ENCODE measurements at places on chromosomes 2 and 18.
A peak's percentile ranks its signal among the peaks of the same experiment; 100 is the strongest.

DNA sequence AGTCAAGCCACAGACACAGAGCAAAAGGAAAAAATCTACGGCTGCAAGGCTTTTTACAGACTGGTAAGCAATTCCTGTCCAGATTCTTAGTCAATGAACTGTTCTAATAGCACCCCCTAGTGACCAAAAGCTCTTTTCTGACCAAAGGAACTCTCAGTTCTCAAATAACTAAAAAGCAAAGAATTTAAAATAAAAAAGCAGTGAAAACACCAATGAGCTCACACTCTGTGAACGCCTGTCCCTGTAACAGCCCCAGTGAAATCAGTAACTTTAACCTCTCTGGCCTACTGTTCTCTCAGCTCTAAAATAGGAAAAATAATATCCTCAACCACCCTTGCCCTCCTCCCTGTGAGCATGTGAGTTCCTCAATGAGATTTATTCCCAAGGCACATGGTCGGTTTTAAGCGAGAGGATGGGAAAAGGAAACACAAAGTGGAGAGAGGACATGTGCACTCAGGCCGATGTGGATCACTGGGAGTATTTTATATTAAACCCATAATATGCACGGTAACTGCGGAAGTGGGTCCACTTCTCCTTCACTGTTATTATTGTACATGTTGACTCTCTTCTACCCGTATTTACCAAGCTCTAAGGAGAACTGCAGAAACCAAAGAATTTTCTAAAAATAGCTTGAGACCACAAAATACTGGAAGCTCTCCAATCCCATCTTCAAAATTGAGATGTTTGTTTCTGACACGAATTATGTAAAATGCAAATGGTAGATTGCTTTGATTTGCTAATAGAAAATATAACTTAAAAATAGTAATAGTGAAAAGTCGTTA lies 128.5 kb downstream of the STK39 start:
- DNase-seq, result no peak

- DNase-seq, result no peak
Measured at GRCh38 chr2:888211-888801, 62.3 kb upstream of the SNTG2 start.

DNA sequence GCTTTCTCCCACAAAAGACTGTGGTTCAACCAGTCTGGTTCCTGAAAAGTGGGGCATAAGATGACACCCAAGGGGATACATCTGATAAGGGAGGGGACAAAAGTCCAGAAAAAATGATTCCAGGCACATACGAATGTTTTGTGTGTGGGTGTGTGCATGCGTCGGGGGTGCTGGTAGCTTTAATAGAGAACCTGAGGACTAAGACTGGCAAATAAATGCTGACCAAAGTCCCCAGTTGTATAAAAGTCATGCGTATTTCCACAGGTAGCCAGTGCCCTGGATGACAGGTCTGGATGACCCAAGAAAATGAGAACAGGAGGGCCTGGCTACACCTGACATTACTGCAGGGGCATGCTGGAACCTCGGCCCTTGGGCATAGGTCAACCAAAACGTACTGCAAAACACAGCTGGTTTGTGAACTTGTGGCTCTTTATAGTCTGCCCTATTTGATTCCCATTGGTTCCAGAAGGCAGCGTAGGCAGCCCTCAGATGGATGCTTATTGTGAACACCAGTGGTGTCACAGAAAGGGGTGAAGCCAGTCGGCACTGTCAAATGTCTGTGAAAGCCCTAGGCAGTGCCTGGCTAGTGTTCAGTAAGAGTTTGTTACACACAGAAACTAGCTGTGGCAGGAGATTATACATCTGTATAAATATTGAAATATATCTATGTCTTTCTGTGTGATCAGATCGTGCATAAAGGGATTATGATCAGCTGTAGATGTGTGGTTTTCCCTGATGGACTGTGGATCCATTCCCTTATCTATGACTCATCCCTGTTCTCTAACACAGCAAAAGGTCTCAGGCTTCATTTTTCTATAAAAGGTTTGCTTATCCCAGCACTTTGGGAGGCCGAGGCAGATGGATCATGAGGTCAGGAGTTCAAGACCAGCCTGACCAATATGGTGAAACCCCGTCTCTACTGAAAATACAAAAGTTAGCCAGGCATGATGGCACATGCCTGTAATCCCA lies 58.3 kb downstream of the INSIG2 start:
- no peak for DNase-seq

DNA sequence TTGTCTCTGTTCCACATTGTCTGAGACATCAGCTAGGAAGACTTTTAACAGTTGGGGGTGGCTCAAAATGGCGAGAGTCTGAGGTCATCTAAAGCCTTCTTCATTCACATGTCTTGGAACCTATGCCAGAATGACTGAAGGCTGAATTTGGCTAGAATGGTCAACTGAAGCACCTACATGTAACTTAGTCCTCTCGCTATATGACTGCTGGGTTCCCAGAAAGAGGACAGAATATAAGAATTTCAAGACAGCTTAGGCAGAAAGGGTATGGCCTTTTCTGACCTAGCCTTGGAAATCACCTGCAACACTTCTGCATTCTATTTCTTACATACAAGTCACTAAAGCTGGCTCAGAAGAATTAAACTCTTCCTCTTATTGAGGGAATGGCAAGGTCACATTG lies 75.6 kb upstream of the OTX1 start:
- no peak for DNase-seq

DNA sequence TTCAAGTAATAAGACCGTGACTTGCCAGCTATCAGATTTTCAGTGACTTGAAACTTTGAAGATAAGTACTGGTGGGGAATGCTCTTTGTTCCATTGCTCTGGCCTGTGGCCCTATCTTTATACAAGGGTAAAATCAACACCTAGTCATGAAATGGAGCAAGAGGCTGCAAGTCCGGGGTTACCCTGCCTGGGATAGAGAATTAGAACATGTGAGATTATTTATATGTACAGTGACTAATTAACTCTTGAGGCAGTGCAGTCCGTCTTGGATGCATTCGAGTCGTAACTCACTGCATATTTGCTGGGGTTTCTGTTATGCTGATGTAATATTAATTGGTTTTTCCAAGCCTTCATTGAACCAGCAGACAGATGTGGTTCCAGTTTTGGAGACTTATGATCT lies 105.8 kb upstream of the LYPD6 start:
- no peak for DNase-seq

- no peak for DNase-seq
Measured at GRCh38 chr2:108268001-108268400, 20.7 kb upstream of the SULT1C2 start.

DNA sequence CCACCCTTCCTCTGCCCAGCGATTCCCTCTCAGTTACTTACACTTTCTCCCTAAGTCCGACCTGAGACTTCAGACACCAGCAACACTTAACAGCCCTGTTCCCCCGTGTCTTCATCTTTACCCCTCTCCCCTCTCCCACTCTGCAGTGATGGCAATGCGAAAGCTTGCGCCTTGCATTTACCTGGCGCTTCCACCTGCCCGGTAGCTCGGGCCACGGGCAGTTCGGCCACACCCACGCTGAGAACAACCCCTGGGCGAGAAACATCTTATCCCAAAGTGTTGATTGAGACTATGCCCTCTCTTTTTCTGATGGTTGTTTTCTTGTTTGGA lies 558 bp downstream of the DNAJC10 start:
- DNase-seq, result peak; percentile 34

DNA sequence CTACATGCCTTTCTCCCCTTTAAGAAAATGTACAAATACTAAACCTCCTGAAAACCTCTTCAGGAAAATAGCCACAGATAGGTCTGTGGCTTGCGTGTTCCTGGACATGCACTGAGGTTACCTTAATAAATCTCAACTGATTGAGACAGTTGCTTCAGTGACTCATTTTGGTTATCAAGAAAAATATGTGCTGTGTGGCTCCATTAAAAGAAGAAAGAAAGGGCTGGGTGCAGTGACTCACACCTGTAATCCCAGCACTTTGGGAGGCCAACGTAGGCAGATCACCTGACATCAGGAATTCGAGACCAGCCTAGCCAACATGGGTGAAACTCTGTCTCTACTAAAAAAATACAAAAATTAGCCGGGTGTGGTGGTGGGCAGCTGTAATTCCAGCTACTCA lies 27.1 kb downstream of the CREG2 start:
- DNase-seq, result peak; percentile 89

Data from Caco-2 (cell line).